ENCODE measurements at places on chromosomes 5 and 9.

DNA sequence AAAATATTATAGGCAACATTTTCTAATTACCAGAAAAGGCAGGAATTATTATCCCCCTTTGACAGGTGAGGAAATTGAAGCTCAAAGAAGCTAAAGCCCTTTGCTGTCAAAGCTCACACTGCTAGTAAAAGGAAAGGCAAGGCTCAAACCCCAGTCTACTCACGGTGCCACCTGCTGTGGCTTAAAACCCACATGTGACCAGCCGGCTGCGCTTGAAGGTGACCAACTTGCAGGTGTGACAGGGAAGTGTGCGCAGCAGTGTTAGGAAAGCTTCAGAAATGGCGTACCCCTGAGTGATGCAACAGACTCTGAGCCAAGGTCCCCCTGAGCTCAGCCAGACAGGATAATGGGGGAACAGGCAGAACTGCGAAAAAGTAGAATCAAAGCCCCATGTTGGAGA, 45.2 kb downstream of the PAX5 start:
- no peak for DNase-seq

GRCh38 chr5:175386526-175386925, 57.5 kb downstream of the DRD1 start:
- DNase-seq = no peak

DNA sequence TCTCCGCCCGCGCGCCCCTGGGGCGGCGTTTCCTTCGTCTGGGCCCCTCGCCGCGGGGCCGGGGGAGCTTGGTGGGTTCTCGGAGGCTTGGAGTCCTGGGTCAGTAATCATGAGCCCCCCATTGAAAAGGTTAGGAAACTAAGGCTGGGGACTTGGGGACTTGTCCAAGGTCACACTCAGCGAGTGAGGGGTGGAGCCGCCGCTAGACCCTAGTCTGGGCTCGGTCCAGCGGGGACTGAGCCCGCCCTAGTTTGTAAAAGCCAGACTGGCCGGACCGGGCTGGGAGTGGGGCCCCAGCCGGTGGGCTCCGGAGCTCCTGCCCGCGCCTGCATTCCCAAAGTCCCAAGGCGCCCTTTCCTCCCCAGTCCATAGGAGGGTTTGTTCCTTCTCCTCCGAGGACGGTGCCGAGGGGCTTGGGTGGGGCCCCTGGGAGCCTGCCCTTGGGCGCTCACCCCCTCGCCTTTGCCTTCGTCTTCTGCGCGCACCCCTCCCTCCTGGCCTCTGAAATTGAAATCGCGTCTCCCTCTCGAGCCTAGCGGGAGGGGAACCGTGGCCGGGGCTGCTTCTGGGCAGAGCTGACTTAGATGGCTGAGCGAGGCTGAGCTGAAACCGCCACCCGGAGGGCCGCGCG, 995 bp downstream of the OLFM1 start:
- DNase-seq = no peak

DNA sequence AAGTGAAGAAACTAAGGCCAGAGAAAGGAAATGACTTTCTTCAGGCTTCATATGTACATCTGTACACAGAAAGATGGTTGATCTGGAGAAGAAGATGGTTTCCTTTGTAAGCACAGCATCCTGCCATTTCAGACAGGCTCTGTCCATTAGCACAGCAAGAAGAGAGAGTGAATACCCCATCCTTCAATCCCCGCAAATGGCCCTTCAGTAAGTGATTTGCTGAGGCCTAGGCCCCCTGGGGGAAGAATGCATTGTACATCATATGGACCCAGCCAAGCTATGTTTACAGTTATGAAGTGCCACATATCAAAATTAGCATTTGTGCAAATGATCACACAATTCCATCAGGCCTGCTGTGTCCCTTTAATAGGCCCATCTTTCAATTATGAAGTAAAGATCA, 657.4 kb downstream of the BRINP1 start:
- no peak for DNase-seq

DNA sequence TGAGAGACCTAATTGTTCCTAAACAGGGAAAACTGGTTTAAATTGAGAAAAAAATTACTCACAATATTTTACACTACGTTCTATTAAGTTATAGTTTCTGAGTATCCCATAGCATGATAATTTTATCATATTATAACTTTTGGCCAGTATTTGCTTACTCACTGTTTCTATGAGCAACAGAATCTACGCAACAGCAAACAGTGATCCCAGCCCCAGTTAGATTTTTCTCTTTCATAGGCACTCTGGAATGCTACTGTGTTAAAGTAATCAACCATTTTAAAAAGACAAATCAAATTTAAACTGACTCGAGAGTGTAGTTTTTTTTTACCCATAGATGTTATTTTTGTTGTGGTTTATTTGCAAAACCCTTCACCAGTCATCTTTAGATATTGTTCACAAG, 107.2 kb downstream of the XRCC4 start:
- DNase-seq = no peak

DNA sequence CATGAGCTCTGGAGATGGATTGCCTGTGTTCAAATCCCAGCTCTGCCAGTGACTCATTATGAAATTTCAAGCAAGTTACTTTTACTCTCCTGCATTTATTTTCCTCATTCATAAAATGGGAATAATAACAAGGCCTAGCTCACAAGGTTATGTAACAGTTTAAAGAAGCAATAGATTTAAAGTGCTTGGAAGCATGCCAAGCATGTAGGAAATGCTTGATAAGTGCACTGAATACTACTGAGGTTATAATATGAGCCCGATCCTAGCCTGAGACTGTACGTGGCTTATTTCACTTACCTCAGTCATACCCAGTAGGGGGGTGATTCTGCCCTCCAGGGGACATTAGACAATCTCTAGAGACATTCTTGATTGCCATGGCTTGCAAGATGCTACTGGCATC, 734.1 kb upstream of the WWC1 start:
- no peak for DNase-seq

- DNase-seq = no peak
Measured at GRCh38 chr9:126198854-126199253, 127.8 kb upstream of the MVB12B start.

DNA sequence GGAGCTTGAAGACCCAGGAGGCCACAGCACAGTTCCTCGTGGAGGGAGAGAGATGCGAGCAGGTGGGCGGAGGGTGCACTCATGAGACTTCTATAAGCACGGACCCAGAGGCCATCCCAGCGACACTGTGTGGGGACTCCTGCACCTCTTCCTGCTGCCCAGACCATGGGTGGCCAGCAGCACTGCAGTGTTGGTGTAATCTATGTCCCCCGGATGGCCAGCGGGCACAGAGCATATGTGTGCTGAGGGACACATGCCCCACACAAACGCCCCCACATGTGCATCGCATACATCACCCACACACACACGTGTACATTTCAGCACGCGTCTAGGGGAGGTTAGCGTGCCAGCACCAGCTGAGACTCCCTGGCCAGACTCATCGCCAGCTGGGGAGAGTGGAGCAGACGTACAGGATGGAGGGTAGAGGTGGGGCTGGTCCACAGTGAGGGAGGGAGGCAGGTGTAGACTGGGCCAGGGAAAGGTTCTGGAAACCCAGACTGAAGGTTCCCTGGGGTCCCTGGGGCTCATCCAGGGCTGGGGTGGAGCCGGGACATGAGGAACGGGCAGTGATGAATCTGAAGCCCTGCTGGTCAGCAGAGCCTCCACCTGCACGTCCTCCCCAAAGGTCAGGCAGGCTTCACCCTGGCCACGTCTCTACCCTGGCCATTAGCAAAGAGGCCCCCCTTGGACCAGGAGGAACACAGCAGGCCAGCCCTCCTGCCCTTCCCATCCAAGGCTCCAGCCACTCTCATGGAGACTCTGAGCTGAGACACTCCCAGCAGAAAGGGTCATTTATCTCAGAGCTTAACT, 27.6 kb downstream of the ADAMTS2 start:
- no peak for DNase-seq

GRCh38 chr9:109652112-109652511, 127.9 kb upstream of the PALM2AKAP2 start:
- DNase-seq = peak; percentile 10

Measured in IMR-90 (cell line).